ENCODE measurements at places on chromosomes 4 and X.

- DNase-seq: no peak
These were observed 752 bp upstream of the ATP6AP2 start for GRCh38 chrX:40579900-40580536.

- no peak for DNase-seq
These were observed 241.4 kb downstream of the GRIA3 start for GRCh38 chrX:123425471-123425870.

- no peak for DNase-seq
These were observed 426.3 kb downstream of the GPM6A start for GRCh38 chr4:175385797-175386196.

DNA sequence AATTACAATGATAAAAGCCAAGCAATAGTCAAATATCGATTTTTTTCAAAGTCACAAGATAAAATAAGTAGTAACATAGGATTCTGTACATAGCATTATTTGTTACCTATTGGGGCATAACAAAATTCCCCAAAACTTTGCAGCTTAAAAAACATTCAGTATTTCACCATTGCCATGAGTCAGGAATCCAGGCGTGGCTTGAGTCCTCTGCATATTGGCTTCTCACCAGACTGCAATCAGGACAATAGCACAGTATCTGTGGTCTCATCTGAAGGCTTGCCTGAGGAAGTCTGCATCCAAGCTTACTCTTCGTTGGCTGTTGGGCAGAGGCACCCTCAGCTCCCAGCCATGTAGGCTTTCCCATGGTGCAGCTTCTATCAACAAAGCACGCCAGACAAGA is 6.2 kb upstream of the CTBP1 start:
- DNase-seq: no peak

- no peak for DNase-seq
These were observed 109.2 kb downstream of the NSUN7 start for GRCh38 chr4:40858962-40859361.

- DNase-seq: no peak
These were observed 789 bp downstream of the ARHGAP10 start for GRCh38 chr4:147732518-147733235.

- no peak for DNase-seq
These were observed 9.3 kb downstream of the TMEM144 start for GRCh38 chr4:158219623-158220022.

GRCh38 chr4:73707269-73707875 is 33.0 kb upstream of the CXCL8 start:
- no peak for DNase-seq

DNA sequence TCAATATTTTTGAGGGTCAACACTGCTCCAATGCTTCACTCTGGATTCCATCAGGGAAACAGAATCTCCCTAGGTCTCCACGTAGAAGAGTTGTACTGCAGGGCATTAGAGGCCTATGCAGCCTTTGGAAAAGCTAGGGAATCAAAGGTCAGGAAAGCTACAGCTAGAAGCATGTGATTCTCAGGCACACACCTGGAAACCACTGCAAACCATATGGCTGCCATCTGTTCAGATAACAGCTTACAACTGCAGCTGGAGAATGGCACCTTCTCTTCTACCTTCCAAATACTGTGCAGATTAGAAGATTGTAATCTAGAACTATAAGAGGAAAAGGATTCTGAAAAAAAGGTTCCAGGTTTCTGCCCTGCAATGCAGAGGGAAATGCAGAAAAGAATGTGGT is 60.6 kb downstream of the BTC start:
- no peak for DNase-seq

DNA sequence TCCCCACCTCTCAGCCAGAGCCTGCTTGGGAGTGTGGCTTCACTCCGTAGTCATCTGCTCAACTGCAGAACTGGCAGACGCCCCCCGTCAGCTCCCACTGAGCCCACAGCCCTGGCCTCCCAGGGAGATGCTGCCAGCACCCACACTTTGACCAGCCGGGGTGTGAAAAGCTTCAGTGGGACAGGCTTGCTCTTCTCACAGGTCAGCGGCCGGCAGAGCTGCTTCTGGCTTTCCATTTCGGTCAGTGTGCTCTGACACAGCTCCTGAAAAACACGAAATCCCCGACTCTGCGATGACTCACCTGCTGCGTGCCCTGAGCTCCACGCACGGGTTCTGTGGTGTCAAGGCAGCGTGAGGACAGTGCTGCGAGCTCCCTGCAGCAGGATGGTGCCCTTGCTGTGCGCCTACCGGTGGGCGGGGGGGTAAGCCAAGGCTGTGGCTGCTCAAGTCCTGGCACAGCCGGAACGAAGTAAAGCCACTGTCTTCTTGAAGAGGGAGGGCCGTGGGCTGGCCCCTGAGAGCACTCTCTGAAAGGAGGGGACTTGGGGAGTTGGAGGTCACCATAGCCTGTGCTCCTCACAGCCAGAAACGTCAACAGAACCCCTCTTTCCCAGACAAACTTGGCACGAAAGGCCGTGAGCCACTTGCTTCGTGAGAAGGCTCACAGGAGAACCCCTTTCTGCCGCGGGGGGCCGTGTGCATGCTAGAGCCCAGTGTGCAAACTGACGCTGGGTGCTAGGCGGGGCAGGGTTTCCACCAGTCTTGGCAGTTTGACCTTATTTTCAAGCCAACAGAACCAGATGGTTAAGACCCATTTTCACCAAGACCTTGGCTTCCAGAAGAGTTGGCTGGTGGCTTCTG is 23.6 kb downstream of the NOP14 start:
- DNase-seq: no peak

GRCh38 chr4:119592830-119593229 is 35.8 kb downstream of the PDE5A start:
- no peak for DNase-seq

- DNase-seq: no peak
These were observed 30.2 kb downstream of the SPANXD start for GRCh38 chrX:141668371-141668770.

DNA sequence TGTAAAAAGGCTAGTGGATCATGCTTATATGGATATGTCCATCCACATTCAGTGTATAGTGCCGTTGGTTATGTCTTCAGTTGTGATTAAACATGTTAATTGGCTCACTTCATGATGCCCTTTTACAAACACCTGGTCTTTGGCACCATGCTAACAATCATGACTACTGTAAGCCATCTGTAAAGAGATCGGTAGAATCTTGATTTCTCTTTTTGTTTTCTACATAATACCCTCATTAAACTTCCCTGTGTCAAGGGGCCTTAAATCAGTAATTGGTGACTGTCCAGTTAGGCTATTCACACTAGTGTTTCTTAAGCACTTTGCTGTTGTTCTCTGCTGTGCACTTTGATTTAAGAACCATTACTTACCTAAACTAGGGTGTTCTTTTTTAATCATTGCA is 475.2 kb downstream of the RPA4 start:
- DNase-seq: no peak

- no peak for DNase-seq
These were observed 32.5 kb downstream of the PDGFC start for GRCh38 chr4:156939139-156939538.

GRCh38 chrX:20362268-20363267 is 95.9 kb upstream of the RPS6KA3 start:
- no peak for DNase-seq

DNA sequence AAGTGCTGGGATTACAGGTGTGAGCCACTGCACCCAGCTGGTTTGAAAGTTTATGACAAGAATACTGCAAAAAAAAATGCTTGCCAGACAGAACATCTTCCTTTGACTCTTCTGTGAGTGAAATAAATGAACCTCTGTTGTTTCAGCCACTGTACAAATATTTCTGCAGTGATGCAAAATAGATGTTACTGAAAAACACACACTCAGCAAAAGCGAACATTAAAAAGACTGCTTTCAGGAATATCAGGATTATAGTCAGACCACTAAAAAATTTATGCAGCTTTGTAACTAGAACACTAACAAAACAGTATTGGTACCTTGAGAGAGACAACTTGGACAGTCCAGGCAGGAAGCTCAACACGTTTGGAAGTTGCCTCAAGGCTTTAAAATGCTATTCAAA is 16.9 kb upstream of the SEPSECS start:
- no peak for DNase-seq

DNA sequence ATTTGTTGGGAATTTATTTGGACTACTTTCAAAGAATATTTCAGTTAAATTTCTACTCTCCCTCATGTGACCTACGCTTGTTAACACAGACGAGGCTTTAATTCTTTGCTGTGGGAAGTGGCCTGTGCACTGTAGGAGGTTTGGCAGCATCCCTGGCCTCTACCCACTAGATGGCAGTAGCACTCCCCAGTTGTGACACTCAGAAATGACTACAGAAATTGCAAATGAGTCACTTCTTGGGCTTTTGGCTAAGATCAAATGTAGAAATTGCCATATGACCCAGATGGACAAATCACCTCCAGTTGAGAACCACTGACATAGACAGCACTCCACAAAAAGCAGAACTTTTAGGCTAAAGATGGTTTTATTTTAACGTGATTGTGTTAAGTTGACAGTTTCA is 22.1 kb downstream of the PIR start:
- DNase-seq: peak; percentile 8

GRCh38 chr4:30868111-30868895 is 148.1 kb downstream of the PCDH7 start:
- DNase-seq: no peak

DNA sequence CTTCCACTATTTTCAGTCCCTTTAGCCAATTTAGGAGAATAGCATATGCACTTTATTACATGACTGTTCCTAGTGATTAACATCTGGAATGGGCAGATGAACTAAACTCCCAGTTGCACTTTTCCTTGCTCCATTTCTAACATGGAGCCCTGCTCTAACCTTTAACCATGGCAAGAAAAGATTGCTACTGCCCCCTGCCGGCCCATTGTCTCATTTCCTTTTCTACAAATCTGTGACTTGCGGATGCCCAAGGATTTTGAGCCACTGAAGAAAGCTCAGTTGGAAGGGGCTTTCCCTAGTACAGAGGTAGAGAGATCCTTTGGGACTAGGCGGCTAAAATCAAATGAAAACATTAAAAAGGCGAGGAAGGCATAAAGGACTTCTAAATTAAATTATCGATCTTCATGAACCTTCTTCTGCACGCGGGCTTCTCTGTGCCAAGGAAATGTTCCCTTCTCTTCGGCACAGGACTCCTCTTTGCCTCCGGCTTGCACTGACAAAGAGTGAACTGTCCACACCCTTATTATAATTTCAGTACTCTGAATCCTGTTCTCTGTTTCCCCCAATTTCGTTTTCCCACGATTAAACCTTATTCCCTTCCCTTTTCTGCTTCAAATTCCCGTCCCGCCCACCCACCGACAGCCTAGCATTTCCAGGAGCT is 577 bp upstream of the GLRA2 start:
- no peak for DNase-seq

DNA sequence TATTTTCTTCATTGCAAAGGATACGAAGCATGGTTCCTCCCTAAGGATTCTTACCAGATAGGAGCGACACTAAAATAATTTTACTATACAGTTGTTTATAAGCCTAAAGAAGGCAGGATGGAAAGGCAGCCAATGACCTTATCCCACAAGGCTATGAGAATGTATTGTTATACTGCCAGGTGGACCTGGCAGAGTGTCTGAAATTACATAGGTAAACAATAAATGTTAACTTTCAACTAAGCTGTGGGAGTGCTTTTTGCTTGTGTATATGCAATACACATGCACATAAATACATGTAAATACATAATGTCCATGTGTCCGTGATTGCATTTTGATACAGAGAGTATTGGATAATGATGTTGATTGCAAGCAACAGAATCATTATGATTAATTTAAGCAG is 850.6 kb downstream of the CENPC start:
- DNase-seq: no peak

DNA sequence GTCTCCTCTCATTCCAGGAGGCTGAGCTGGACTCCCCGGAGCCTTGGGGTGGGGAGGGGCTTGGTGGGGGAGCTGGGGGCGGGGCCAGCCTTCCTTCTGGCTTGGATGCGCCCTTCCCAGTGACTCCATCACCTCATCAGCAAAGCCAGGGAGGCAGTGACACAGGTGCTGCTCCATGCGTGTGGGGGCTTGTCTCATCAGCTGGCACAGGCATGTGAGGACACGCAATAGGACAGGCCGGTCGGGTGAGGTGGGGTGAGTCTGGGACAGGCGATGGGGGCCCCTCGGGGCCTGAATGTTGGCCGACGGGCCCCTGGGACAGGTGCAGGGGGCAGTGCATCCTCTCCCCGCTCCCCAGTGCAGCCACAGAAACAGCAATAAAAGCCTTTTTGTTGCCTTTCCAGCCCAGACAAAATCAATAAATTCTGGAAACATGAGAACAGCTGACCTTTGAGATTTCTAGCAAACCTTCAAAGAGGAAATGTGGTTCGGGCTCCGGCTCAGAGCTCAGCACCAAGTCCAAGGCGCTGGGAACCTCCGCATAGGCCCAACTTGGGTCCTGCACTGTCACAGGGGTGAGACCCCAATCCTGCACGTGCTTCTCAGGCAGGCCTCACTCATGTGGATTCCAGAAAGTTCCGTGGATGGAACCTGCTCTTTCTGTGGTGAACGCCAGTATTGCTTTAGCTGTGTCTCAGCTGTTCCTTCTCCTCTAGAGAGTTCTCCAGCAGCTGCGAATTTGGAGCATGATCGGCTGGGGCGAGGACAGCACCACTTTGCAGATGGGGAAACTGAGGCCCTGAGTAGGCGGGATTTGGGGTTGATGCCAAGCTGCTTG is 18.5 kb downstream of the ADRA2C start:
- no peak for DNase-seq

Data from stimulated activated CD8-positive, alpha-beta memory T cell treated with anti-CD3 and anti-CD28 coated beads, Interleukin-4, amount 100 ng/mL, for 4 hours (primary cell).